Activated effector memory CD4-positive, alpha-beta T cell treated with Interleukin-2 at 50 U/mL for 16 hours (primary cell): ENCODE measurements at places on chromosomes 3 and 15.
A peak's percentile ranks its signal among the peaks of the same experiment; 100 is the strongest.

- DNase-seq: no peak
These were observed 50.3 kb downstream of the FBLN2 start for GRCh38 chr3:13598926-13599886.

- no peak for DNase-seq
These were observed 46.1 kb downstream of the SLC9C1 start for GRCh38 chr3:112247900-112248299.

- DNase-seq: no peak
These were observed 11.3 kb downstream of the DNAAF4 start for GRCh38 chr15:55496716-55497115.

DNA sequence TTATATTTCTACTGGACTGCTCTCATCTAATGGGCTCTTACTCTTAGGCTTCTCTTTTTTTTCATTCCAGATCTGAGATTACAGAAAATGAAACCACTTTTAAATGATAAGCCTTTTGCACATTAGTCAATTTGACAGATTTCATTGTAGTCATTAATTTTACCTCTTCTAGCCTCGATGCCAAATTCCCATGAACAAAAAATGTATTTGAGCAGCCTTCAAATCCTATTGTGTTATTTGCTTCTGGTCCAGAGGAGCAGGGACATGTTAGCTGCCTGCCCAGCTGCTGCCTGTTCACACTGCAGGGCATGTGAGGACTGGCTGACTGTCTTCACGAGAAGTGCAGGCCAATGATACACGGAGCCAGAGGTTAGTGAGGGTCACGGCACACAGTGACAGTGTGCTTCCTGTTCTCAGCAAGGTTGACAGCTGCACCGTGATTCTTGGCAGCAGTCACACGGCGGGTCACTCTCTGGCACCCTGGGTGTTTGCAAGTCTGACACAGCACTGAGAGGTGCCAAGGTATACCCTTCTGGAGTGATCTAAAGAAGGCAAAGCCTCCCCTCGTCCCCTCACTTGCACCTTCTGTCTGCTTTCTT is 40.8 kb downstream of the KAT2B start:
- DNase-seq: peak; percentile 16

DNA sequence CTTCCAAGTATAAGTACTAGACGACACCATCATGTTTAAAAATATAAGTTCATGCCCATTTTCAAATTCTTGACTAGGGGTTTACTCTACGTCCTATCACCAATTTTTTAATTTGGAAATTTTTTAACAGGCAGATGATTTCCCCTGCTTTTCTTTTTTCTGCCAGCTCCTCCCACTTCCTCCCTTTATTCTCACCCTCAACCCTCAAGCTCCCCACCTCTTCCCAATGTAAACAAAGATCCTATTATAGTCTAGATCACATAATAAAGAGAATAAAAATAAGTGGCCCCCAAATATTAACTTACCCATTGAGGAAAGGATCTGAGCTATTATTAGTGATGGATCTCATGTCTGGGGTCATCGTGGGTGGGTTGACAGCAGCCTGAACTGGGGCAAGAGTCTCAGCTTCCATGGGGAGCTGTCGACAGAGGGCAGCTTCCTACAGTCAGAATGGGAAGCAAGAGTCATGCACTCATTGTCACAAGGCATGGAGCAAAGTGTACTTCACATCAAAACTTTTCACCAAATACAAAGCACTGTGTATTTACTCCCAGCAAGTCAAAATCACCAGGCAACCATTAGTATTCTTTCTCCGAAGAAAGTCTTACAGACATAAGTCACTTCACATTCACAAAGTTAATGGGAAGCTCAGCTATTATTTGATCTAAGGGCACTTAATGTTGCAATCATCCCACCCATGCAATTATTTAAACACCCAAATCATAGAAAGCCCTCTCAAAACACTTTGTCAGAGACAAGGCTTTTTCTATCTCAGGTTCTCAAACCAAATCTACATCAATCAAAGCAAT is 53.2 kb downstream of the TM4SF4 start:
- DNase-seq: no peak

- no peak for DNase-seq
These were observed 454.0 kb upstream of the ROBO2 start for GRCh38 chr3:76585794-76586392.

DNA sequence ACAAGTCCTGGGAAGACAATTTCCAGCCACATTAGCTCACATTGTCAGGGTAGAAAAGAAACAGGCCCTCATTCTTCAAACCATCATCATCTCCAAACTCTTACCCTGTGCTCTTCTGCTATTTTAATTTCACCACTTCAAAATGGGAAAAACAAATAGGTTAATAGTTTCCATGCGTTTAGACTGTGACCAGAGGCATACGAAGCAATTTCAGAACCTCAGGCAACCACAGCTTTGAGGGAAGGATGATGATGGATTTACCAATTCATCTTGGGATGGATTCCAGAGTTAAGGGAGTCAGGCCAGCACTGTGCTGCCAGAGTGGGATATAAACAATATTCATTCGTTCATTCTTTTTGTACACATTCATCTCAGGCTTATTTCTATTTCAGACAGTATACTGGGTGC is 307.8 kb upstream of the TPRG1 start:
- DNase-seq: no peak

- no peak for DNase-seq
These were observed 53.0 kb downstream of the ZNF148 start for GRCh38 chr3:125322166-125322565.

DNA sequence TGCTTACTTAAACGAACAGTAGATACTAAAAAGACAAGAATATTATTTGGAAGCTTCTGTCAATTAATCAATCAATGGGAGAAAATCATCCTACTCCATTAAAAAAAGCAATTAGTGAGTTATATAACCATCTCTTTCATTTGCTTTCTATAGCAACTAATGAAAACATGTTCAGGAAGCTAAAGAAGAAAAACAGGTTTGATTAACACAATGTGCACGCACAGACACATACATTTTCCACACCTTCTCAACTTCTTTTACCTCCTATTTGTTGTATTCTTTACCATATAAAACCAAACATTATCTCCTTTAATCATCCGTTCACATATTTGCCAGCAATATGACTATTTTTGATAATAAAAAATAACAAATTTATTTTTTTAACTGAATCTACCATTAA is 111.3 kb downstream of the GBE1 start:
- DNase-seq: no peak

GRCh38 chr3:166351461-166351860 is 514.2 kb upstream of the BCHE start:
- no peak for DNase-seq

GRCh38 chr3:155890671-155891190 is 20.3 kb downstream of the GMPS start:
- DNase-seq: no peak

GRCh38 chr15:34941831-34942230 is 27.7 kb downstream of the AQR start:
- no peak for DNase-seq

DNA sequence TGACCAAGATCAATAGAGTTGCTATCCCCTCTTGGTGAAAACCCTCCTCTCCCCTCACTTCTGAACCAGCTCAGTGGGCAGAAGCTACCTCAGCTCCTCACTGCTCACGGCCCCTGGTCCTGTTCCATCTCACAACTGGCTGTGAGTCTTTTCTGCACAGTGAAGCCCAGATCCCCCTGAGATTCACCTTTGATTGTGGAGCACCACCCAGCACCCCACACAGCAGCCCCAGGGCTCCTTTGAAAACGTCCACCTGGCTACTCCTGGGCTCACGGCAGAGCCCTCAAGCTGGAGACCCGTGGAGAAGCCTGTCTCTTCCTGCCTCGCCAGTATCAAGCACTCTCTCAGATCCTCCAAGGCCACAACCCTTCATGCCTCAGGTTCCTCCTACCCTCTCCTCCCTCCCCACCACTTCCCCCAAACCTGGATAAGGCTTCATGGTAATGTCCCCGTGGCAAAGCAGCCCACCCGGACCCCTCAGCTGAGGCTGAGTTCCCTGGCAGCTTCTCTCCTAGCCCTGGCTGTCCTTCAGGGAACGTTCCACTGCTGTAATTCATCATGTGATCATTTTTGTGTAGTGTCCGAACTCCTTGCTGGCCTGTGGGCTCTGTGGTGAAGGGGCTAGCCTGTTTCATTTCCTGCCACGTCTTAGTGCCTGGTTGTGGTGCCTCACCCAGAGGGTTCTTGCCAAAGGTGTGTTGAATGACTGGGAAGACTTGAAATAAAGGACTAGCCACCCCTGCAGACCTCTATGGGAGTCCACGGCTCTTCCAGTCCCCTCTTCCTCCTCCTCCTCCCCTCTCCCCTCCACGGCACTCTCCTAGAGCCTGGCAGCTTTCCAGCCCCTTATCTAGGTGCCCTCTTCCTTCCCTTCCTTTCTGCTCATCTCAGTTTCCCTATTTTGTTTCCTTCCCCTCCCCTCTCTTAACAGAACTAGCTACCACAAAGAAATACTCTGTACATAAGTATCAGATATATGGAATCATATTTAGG is 44.5 kb downstream of the KY start:
- DNase-seq: no peak

- DNase-seq: no peak
These were observed 177.8 kb downstream of the SERPINI1 start for GRCh38 chr3:167913219-167913835.

DNA sequence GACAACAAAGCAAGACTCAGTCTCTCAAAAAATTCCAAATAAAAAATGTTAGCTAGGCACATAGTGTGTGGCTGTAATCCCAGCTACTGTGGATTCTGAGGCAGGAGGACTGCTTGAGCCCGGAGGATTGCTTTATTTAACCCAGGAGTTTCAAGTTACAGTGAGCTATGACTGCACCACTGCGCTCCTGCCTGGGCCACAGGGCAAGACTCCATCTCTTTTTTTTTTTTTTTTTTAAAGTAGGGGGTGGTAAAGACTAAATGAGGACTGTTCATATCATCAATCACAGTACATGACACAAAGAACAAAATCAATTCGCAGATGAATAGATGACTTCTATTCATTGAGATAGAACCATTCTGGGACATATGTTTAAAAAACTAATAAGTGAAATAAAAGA is 48.1 kb downstream of the ACAP2 start:
- no peak for DNase-seq

DNA sequence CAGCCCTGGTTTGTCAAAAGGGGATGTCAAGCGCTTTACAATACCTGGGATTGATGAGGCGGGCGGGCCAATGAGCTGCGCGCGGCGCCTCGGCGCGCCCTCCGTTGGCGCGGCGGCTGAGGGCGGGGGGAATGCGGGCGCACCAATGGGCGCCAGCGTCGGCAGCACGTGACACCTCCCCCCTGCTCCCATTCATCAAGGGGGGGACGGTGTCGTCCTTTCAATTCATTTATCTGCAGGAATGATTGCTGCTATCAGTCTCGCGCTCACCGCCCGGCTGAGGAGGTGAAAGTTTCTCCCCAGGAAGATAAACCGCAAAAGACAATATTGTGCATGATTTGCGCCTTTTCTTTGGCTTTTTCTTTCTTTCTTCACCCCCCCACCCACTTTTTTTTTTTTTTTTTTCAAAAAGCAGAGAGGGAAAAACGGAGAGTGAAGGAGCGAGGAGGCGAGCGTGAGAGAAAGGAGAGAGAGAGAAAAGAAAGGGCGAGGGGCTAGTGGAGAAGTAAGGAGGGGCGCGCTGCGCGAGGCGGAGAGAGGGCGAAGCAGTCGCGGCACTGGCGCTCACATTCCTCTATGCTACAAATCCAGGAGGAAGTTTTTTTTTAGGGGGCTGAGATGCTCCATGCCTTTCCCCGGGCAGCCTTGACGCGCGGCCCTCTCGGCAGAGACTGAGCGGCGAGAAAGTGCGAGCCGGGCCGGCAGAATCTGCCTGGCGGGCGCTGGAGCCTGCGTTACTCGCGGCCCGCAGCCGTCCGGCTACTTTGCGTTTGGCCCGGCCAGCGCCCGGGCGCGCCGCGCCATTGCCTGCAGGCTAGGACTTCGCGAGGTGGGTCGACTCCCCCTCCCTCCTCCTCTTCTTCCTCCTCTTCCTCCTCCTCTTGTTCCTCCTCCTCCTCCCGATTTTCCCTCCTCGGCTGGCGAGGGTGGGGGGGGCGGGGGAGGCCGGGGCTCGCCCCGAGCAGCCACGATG is at the start of gene ZIC1:
Gene ZIC1 (plus strand): TSS at position 223 of the 973 bp plus-strand sequence. CDS start 748 bp downstream, at position 971.
- no peak for DNase-seq

DNA sequence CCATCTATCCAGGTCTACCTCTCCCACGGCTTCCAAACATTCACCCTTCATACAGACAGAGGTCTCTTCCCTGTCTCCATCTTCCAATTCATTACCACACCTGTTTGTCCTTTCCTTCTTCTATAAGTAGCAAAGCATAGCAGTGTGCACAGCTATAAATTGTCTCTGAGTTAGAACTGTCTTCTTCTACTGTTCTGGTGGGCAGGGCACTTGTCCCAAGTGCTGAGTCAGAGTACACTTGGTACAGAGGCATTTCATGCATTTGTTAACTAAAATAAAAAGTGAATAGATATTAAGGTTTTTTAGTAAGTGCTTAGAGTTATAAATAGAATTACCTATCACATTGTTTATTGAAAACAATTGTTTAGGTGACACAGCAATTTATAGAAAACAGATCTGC is 150.1 kb upstream of the CCDC54 start:
- DNase-seq: no peak

DNA sequence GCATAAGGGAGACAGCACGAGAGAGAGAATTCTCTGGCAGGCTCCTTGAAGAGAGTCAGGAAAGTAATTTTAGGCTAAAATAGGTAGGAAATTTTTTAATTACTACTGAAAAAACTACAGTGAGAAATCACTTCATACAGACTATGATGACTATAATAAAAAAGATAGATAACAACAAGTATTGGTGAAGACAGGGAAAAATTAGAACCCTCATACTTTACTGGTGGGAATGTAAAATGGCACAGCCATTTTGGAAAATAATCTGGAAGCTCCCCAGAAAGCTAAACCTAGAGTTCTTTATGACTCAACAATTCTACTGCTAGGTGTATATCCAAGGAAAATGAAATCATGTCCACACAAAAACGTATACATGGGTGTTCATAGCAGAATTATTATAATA is 2.1 kb upstream of the HDC start:
- DNase-seq: no peak

DNA sequence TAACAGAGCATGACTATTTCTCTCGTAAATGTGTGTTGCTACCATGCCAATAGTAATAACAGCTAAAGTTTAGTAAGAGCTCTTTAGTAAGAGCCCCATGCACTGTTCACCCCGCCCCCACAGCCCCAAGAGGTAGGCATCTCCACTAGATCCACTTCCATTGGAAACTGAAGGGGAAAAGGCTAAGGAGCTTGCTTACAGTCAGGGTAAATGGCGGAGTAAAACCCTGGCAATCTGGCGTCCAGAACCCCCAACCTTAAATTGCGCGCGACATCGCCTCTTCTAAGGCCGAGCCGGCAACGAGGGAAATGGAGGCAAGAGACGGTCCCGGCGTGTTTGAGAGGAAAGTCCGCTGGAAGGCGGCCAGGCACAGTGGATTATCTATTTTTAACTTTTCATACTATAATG is 654 bp upstream of the C3orf38 start:
- DNase-seq: no peak

GRCh38 chr3:128360705-128361271 is 105.9 kb downstream of the DNAJB8 start:
- DNase-seq: no peak
